ENCODE measurements at places on chromosomes 12 and 14.

- DNase-seq = no peak
Observed at GRCh38 chr12:66388517-66388916, 86.2 kb downstream of the HELB start.

DNA sequence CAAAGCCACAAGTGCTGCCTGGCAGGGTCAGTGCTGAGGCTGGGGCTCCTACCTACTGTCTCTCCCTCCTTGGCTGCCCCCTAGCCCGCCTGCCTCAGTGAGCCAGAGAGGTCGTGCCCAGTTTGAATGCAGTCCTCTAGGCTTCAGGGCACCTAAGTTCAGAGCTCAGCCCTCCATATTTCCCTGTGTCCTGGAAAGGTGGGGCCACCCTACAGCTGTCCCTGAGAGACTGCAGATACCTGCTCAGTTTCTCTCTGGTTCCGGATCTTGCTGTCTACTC is 142.6 kb downstream of the CALM1 start:
- no peak for DNase-seq

DNA sequence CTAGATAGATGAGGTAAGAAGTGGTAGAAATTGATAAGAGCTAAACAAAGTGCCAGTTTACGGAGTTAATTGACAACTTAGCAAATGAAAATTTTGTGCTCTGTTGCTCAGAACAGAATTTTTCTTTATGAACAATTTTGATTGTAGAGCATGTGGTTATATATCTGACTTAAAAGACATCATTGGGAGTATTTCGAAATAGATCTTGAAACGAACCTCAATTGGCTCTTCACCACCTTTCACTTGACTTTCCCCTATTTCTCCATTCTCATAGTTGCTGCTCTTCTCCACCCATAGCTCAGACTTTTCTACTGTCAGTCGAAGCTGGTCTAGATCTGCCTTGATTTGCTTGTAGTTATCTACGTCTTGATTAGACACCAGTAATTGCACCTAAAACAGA is 212.1 kb downstream of the ITPR2 start:
- DNase-seq = no peak

DNA sequence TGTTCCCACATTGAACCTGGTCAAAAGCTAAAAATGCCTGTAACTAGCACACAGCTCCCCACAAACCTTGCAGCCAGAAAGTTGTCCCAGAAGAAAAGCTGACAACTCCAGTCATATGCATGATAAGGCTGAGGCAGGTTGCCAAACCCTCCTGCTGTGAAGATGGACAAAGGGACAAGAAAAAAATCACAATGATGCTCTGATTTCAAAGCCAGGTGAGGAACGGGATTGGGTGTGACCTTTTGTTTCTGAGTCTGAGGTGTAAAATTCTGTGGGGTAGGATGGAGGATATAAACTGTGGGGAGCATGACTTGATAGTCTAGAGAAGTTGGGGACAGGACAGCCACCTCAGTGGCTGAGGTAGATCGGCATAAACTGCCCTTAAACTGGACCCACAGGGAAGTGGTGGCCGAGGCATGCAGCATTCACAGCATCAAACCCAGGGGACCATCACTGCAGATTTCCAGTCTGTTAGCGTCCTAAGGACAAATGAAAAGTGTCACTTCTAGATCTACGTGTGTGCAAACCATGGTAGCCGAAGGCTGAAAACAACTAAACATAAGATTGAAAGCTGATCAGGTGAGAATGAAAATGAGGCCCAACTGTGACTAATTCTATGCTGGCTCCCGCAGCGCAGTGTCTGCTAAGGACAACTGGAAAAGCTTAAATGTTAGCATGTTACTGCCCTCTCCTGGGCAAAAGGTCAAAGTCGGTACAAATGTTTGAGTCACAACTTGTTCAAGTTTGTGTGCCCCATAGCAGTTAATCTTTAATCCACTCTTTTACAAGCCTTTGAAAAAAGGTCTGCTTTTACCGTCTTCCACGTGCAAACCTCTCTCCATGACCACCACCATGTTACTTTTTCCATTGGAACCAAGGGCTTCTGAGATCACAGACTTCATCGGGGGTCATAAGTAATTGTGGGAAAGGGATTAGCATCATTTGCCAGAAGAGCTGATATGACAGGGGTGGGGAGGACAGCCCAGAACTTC is 39.8 kb downstream of the GRIN2B start:
- DNase-seq = peak; percentile 26

DNA sequence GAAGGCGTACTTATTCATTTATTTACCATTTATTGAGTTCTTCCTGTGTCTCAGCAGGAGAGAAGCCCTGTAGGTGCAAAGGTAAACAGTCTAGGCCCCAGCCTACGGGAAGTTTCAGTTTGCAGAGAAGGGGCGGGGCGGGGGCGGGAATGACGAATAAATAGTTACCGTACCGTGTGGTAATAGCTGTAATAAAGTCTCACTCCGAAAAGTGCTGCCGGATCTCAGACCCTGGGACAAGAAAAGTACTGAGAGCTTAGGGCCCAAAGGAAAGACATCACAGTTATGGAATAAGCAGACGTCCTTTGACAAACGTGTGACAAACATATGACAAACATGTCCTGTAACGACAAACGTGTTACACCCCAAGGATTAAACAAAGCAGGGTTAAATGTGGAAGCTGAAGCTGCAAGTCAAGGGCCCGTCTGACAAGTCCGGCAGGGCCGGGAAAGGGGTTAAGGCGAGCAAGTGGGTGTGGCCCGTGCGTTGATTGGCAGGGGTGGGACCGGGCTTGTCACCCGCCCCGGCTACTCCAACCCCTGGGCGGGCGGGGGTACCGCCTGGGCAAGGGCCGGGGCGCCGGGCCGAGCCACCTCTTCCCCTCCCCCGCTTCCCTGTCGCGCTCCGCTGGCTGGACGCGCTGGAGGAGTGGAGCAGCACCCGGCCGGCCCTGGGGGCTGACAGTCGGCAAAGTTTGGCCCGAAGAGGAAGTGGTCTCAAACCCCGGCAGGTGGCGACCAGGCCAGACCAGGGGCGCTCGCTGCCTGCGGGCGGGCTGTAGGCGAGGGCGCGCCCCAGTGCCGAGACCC is at the start of gene LRP10:
TSS of gene LRP10 (plus strand) at position 517 of the 809 bp plus-strand sequence. CDS start 564 bp downstream, outside the sequence.
- DNase-seq = peak; percentile 86

DNA sequence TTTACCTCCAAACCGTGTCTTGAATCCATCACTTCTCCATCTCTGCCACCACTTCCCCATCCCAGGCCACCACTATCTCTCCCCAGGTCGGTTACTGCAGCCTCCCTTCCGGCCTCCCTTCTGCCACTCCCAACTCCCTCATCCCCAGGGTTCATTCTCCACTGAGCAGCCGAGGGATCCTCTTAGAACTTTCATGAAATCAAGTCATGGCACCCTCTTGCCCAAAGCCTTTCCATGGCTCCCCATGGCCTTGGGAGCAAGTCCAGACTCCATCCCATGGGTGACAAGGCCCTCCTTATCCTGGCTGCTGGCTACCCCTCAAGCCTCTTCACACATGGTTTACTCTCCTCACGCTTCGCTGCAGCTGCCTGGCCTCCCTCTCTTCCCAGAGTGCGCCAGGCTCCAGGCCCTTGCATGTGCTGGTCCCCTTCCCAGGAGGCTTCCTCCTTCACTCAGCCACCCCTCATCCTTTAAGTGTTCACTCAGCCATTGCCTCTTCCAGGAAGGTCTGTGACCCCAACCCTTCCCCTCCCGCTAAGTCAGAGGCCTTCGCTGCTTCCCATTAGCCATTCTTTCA is 17.9 kb upstream of the SH2B3 start:
- no peak for DNase-seq

DNA sequence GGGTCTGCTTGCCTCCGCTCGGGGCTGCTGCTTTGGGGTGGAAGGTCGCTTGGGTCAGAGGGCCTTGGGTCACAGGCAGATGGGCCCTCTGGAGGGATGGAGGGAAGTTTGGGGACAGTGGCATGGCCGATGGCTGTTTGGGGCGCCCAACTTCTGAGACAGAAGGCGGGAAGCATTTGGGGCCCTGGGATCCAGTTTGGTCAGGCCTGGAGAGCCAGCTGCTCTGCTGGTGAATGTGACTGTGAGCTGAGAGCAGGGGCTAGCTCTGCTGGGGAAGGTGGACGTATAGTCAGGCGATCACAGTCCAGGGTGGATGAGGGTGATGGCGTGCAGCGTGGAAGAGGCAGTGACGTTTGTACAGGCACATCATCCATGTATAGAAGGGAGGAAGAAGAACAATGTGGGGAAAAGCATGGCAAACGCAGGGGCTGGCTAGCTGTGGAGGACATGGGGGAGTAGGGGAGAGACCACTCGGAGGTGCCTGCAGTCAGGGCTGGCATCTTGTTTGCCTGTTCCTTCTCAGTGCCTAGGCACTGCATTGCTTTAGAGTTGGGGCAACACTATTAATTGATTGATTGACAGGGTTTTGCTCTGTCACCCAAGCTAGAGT is 57.5 kb downstream of the TSPAN9 start:
- DNase-seq = no peak

- DNase-seq = no peak
Observed at GRCh38 chr12:25058012-25058411, 109.1 kb upstream of the BCAT1 start.

- DNase-seq = peak; percentile 87
Observed at GRCh38 chr12:6872073-6873048, 742 bp downstream of the SPSB2 start.

- no peak for DNase-seq
Observed at GRCh38 chr12:29455087-29455486, 42.4 kb downstream of the OVCH1 start.

Data from activated CD4-positive, alpha-beta T cell treated with anti-CD3 and anti-CD28 coated beads, Interleukin-2, amount 50 U/mL, for 16 hours (primary cell).